ENCODE measurements at places on chromosomes 4 and X. TPM values are rescaled to one million over a fixed set of nuclear protein-coding genes. Genes with fewer than 3 reads are reported as not detected.

DNA sequence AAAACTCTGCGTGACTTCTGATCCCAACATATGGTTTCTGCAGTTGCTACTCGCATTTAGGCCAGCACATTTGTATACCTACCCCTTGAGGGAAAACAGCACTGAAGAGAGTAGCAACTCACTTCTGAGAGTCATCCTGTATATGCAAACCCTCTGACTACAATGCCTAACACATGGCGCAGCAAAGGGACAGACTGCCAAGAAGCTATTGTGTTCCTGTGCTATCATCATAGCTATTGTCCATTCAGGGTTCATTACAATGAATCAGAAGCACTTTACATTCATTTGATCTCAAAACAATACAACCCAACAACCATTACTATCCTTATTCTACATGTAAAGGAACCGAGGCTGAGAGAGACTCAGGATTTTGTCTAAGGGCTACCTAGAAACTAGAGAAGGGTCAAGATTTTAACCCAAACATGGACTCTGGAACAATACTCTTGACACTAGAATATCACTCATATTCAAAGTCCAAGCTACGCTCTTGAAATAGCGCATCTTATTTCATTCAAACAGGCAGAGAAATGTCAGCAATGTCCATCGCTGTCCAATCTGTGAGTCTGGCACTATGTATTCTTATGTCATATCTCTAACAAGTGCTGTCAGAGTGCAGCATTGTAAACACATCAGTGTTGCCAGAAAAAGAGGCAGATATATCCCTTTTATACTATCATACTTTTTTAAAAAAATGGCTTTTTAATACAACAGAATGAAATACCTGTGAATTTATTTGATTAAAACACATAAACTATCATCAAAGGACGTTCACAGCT, 173.6 kb downstream of the CORIN start:
- no peak for DNase-seq

DNA sequence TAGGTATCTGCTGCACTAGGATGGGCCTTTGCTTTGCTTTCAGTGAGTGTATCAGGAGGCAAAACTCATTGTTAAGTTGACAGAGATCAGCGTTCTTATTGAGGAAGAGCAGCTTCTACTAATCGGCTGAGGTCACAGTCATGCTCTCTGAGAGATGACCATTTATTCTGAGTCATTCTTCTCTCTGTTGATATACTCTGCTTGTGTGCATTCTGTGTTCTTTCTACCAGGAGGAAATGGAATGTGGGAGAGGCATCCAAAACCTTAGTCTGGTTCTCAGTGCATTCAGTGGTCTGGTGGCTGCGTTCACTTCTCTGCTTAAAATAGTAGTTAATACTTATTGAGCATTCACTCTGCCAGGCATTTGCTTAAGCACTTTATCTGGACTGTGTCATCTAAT, 66.2 kb downstream of the RRAGB start:
- DNase-seq: peak; percentile 54

DNA sequence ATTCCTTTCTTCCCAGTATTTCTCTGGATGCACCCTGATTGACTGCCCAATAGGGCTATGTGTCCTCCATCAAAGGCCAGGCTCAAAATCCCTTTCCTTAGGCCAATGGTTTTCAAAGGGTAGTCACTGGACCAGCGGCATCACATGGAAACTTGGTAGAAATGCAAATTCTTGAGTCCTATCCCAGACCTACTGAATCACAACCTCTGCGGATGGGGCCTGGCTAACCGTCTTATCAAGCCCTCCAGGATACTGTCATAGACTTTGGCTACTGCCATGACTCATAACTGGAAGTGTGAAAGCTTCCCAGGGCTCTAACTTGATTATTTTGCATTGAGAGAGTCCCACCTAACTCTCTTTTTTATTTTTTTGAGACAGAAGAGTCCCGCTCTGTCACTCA, 71.9 kb upstream of the TFDP3 start:
- DNase-seq: no peak

GRCh38 chrX:127207326-127207725, 387.8 kb downstream of the PRR32 start:
- DNase-seq: no peak

BMPR1B gene
- 9.8 TPM for total RNA-seq

STAP1 gene
- total RNA-seq: not detected

F8A2 gene
- not detected for total RNA-seq

NAA11 gene
- total RNA-seq: not detected

DNA sequence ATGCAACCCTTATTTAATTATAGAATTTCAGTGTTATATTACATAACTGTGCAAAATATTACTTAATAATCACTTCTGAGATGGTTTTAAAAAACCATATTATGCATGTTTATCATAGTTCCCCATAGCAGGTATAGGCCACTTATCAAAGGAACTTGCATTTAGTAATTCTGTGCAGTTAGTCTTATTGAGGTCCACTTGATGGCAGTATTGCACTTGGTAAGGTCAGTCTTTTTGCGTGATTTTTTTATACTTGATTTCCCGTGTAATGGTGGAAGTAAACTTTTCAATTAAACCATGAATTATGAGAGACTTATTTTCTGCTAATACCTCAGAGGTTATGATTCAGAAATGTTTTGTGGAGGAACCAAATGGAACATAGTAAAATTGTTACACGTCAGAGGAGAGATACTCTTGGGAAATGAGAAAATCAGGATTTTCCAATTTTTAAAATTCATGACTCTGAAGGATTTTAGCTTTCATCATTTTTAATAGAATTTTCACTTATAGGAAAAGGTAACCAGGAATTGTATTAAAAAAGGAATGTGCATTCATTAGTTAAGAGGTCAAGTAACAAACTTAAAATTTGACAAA, 230.0 kb downstream of the CCSER1 start:
- peak; percentile 66 for DNase-seq

DNA sequence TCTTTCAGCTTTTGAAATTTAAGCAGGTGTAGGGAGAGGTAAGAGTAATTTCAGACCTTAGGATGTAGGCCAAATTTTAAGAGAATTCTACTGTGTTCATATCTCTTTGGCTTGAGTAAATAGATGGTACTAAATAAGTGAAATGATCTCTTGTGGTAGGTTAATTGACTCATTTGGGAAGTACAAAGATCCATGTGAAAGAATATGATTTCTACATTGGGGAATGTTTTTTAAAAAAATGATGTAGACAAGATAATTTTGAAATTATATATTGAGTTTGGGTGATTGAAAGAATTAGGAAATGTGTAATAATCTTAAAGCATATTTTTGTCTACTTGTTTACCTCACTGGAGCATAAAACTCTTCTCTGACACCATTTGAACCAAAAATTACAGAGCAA, 35.6 kb downstream of the RAPGEF2 start:
- no peak for DNase-seq

STATH gene
- total RNA-seq: not detected

DNA sequence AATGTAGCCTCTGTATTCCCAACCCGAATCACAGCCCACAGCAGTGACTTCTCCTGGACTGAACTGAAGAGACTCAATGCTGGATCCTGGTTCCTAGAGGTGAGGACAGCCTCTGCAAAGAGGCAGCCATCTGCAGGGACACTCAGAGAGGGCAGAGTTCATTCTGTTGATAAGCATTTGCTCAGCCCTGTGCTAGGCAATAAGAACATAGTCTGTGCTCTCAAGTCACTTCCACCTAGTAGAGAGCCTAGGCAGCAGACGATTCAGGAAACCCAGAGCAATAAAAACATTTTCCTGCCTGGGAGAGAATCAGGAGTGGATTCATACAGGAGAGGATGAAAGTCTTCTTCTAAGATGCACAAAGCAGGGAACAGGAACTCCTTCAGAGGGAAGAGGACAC, 4.3 kb downstream of the GDPD2 start:
- DNase-seq: no peak

PDGFC gene
- 38.0 TPM for total RNA-seq

GRCh38 chr4:146191766-146192458, 16.4 kb downstream of the LSM6 start:
- no peak for DNase-seq

GRCh38 chr4:72314869-72315268, 254.2 kb downstream of the ADAMTS3 start:
- peak; percentile 76 for DNase-seq

All from myocyte (in vitro differentiated cells).